Renal cortex interstitium (tissue), 15 donors: ENCODE measurements at places on chromosomes 6 and 20.

GRCh38 chr6:137415127-137415833, 78.9 kb downstream of the OLIG3 start:
- DNase-seq = peak; percentile 52

DNA sequence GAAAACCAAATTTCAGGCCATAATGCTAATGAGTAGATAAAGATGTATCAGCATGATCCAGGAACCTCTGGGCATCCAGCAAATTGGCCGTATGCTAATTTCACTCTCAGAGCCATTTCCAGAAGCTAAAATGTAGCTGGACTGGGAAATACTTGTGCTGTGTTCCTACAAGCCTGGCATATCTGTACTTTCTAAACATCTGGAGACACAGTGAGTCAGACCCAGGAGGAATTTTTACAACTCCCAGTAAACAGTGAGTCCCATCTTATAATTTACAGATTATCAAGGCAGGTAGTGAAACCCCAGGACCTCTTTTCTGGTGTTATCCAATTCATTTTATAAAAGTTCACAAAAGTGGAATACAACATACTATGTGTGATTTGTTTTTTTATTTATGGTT, 683.0 kb upstream of the ADGRB3 start:
- DNase-seq = no peak

- DNase-seq = peak; percentile 17
Observed at GRCh38 chr6:13615792-13616120, 621 bp downstream of the NOL7 start.

- no peak for DNase-seq
Observed at GRCh38 chr6:68777956-68778355, 142.9 kb downstream of the ADGRB3 start.

DNA sequence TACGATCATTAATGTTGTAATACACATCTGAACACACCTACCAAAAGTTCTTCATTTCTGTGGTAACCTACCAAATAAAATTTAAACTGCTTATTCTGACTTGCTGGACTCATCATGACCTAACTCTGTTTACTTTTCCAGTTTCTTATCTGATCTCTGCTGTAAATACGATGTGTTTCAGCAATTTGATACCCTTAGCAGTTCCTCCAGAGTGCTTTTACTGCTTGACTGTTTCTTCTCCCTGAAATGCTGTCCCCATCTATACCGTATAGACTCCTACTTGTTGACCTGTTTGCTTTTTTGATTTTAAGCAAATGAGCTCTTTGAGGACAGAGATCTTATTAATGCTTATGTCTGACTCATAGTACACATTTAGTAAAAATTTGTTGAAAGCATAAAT, 119.5 kb downstream of the SCAF8 start:
- no peak for DNase-seq

- DNase-seq = no peak
Observed at GRCh38 chr6:106097411-106098231, 11.5 kb downstream of the PRDM1 start.

- DNase-seq = no peak
Observed at GRCh38 chr20:64070244-64070993, 7.4 kb downstream of the TCEA2 start.

GRCh38 chr6:137810554-137811120, 56.4 kb upstream of the TNFAIP3 start:
- DNase-seq = no peak

GRCh38 chr20:44809380-44810060, 826 bp downstream of the RIMS4 start:
- DNase-seq = no peak

DNA sequence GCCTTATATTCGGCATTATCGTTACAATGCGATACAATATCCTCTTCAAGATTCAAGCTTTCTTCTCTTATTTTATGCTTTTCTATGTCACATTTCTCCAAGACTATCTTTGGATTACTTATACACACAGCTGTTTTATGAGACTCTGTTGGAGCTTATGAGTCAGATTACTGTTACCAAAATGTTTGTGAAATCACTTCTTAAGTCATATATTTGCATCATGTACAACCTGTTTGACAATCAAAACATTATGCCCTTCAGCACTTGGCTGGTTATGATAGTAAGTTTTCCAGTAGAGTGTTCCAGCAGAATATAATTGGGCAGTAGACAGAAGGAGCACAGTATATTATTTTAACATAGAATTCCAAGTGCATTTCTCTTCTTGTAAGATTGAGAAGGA, 35.2 kb downstream of the BMP6 start:
- no peak for DNase-seq

GRCh38 chr20:41405436-41405835, 38.8 kb upstream of the EMILIN3 start:
- DNase-seq = no peak

DNA sequence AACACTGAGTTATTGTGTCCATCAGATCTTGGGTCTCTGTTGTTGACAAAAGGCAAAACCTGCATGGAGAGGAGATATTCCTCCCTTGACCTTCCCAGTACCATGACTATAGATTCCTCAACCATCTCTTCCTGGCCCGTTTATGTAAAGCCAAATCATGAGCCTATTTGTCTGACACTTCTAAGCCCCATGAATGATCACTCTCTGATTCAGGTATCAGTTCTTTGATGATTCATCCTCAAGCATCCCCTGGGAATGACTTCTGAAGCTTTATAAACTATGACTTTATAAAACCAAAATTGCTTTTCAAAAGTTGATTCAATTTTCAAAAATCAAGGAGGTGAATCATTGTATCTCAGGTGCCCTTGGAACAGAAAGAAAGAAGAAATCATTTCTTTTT, 78.7 kb upstream of the LOC128125822 start:
- no peak for DNase-seq

DNA sequence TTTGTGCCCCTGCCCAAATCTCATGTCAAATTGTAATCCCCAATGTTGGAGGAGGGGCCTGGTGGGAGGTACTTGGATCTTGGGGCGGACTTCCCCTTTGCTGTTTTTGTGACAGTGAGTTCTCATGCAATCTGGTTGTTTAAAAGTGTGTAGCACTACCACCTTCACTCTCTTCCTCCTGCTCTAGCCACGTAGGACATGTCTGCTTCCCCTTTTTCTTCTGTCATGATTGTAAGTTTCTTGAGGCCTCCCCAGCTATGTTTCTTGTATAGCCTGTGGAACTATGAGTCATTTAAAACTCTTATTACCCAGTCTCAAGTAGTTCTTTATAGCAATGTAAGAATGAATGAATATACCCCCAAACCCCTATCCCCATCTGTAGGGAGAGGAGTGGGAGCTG, 1013.7 kb upstream of the MAP3K7 start:
- no peak for DNase-seq

GRCh38 chr6:3031857-3032640, 32.4 kb downstream of the NQO2 start:
- no peak for DNase-seq

GRCh38 chr6:149267513-149268043, 49.9 kb upstream of the TAB2 start:
- no peak for DNase-seq

DNA sequence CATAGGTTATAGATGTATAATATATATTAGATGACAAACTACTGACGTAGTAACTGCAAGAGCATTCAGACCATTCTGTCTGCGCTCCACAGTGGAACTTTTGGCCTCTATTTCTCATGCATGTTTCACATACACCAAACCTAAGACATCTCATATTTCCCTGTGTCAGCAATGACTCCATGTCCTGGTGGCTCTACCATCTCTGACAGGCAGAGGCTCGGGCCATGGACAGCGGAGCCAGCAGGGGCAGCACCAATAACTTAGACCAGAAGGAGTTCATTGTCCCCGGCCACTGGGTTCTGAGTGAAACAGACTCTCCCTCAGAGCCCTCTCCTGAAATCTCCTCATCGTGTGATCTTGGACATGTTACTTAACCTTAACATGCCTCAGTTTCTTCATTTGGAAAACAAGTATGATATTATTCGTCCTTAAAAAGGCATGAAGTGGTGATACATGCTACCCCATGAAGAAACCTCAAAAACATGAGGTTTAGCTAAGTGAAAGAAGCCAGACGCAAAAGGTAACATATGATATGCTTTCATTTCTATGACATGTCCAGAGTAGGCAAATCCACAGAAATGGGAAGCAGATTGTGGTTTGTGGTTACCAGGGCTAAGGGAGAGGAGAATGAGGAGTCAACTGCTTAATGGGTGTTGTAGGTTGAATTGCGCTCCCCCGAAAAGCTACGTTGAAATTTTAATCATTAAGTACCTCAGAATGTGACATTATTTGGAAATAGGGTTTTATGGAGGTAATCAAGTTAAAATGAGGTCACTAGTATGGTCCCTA, 564.0 kb upstream of the JARID2 start:
- DNase-seq = no peak

GRCh38 chr20:9185511-9185910, 116.6 kb downstream of the PLCB4 start:
- no peak for DNase-seq

GRCh38 chr6:106102034-106102433, 15.9 kb downstream of the PRDM1 start:
- DNase-seq = no peak

- no peak for DNase-seq
Observed at GRCh38 chr6:52381249-52381648, 19.3 kb downstream of the PAQR8 start.

- DNase-seq = no peak
Observed at GRCh38 chr6:35237476-35237875, 22.1 kb upstream of the ZNF76 start.

- no peak for DNase-seq
Observed at GRCh38 chr6:90256698-90257485, 39.8 kb downstream of the BACH2 start.

GRCh38 chr6:150072201-150072600, 3.3 kb upstream of the ULBP3 start:
- DNase-seq = no peak

GRCh38 chr6:3518356-3519190, 61.7 kb upstream of the SLC22A23 start:
- DNase-seq = no peak

- DNase-seq = no peak
Observed at GRCh38 chr6:31888276-31889258, 8.9 kb downstream of the EHMT2 start.

- no peak for DNase-seq
Observed at GRCh38 chr6:98827295-98828159, 6.8 kb upstream of the POU3F2 start.

DNA sequence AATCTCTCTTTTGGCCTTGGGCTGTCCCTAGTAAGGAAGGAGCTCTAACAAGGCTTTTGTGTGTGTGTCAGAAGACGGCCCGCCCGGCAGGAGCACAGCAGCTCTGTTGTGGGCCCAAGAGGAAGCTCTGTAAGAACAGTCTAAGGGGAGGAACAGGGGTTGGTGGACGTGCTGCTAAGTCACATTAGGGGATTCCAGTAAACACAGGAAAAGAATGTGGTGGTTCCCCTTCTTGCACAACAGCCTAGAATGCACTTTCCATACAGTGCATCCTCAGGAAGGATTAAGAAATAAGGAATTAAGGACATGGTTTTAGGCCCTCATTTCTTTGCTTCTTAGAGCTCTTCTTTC, 114.5 kb downstream of the RNF144B start:
- DNase-seq = no peak

- no peak for DNase-seq
Observed at GRCh38 chr6:111997853-111998208, 56.1 kb upstream of the CCN6 start.

GRCh38 chr20:22686097-22686496, 101.7 kb upstream of the FOXA2 start:
- DNase-seq = no peak

DNA sequence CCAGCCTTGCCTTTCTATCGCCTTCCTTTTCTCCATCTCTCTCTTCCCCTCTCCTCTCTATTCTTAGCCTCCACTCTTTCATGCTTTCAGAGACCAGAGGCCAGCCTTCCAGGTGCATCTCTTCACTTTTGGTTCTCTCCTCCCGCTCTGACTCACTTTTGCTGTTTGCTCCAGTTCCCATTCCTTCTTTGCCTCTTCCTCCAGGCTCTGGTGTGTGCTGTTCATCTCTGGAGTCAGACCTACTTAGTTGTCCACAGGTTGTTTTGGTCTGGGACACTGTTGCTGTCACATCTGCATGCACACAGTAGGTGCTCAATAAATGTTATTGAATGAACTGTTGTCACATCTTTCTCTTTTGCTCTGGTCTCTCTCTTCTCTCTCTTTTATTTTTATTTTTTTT, 1.6 kb upstream of the CDH22 start:
- no peak for DNase-seq

GRCh38 chr6:115983998-115984397, 76.7 kb downstream of the FRK start:
- DNase-seq = no peak

GRCh38 chr6:7115543-7116231, 7.9 kb downstream of the RREB1 start:
- DNase-seq = no peak

DNA sequence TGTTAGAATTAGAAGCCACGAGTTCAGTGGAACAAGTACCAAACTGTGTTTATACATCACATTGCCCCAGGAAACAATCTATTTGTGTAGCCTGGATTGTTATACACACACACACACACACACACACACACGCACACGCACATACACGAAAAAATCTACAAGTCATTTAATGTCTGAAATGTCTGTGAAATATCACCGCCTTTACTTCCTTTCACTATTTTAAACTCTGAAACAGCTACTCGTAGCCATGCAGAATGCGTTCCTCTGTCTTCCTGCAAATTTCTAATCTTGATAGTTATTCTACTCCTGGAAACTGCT, 84.4 kb upstream of the SCAF8 start:
- no peak for DNase-seq

DNA sequence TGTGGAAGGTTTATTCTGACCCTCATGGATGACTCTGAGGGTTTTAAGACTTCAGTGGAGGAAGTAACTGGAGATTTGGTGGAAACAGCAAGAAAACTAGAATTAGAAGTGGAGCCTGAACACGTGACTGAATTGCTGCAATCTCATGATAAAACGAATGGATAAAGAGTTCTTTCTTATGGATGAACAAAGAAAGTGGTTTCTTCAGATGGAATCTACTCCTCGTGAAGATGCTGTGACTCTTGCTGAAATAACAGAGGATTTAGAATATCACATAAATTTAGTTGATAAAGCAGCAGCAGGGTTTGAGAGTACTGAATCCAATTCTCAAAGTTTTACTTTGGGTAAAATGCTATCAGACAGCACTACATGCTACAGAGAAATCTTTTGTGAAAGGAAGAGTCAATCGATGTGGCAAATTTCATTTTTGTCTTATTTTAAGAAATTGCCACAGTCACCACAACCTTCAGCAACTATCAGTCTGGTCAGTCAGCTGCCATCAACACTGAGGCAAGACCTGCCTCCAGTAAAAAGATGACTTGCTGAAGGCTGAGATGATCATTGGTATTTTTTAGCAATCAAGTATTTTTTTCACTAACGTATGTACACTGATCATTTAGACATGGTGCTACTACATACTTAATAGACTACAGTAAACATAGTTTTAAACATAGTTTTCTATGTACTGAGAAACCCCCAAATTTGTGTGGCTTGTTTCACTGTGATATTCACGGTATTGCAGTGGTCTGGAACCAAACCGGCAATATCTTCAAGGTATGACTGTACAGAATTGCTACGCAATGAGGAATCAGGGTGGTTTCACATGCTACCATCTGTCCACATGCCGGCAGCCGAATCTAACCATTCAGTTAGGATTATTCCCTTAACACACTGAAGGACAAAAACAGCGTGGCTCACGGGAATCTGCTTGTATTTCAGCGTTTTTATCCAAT, 149.0 kb downstream of the MYB start:
- DNase-seq = no peak

- DNase-seq = no peak
Observed at GRCh38 chr6:63347599-63347998, 27.8 kb upstream of the LGSN start.

GRCh38 chr6:125367036-125367782, 65.4 kb upstream of the HDDC2 start:
- DNase-seq = no peak

- no peak for DNase-seq
Observed at GRCh38 chr6:111730864-111731263, 125.2 kb upstream of the TRAF3IP2 start.
